ENCODE measurements at places on chromosomes 11 and 22.

DNA sequence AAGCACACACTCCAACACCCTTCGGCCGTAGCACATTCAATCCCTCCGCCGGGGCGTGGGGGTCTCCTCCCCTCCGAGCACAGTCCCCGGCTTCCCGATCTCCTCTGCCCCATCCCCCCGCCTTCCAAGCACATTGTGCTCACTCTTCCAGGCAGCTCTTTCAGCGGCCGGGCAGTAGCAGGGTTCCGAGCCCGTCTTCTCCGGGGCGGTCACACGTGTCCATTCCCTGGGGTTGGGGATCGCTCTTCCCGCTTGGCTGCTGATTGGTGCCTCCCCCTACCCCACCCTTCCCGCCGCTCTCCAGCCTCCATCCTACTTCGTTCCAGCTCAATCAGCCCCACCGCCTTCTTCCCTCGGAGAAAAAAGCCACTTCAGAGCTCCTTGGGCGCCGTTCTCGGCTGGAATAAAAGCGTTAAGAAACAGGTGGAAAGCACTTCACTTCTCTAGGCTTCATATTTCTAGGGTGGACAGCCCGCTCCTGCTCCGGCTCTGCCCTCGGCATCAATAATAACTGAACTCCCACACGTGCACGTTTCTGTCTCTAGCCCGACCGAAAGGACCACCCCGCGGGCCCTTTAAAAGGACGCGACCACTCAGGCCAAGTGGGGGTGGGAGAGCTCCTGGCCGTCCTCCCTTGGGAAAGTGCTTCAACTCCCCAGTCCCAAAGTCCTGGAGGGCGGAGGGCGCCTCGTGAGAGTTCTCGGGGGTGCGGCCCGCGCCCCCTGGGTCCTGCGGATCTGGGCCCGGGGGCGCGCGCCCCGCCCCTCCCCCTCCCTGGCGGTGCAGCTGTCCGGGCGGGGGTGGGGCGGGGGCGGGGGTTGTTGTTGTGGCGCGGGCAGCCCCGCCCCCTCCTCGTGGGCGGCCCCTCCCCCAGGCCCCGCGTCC is 464 bp upstream of the CECR2 start:
- DNase-seq, result peak; percentile 40

GRCh38 chr11:116467823-116468222 is 305.0 kb downstream of the BUD13 start:
- DNase-seq, result no peak

DNA sequence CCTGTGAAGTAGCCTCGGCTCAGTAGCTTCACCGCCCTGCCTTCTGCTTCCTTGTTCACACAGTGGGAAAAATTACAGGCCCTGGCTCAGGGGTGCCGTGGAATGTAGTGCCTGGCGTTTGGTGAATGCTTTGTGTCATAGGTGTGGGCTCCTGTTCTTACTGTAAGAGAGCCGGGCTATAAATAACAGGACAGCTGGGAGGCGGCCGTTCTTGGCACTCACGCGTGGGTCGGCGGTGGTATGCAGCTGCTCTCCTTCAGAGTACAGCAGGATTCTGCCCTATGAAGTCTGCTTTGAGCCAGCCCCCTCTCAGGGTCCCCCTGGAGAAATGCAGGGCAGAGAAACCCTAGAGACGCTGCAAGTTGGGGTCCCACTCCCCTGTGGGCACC is 84.2 kb downstream of the CTTN start:
- no peak for DNase-seq

DNA sequence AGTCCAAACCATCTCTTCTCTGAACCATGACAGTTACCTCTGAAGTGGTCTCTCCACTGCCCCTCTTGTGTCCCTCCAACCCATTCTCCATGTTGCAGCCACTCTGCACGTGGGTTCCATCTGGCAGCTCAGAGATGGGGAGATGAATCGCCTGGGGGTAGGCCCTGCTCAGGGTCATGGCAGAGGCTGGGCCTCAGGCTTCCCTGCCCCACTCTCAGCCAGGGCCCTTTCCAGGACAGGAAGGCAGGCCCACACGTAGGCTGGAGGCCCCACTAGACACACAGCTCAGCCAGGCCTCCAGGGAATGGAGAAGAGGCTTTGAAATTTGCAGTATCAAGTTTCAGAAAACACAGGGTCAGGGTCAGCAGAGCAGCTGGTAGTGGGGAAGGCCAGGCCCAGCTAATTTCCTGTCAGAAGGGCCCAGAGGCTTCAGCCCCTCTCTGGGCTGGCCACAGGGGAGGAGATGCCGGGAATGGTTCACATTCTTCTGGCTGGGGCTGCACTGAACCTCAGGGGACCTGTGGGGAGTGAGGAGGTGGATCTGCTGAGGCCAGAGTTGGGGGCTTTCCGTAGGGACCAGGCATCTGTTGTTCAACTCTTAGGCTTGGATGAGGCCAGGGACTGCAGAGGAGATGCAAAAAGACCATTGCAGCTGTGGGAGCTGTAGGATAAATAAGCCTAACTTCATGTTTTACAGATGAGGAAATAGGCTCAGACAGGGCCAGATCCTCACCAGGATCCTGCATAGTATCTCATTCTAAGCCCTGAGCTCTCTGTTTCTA is 101.6 kb downstream of the SWAP70 start:
- no peak for DNase-seq

GRCh38 chr11:63915961-63916836 is 765 bp downstream of the RCOR2 start:
- no peak for DNase-seq

DNA sequence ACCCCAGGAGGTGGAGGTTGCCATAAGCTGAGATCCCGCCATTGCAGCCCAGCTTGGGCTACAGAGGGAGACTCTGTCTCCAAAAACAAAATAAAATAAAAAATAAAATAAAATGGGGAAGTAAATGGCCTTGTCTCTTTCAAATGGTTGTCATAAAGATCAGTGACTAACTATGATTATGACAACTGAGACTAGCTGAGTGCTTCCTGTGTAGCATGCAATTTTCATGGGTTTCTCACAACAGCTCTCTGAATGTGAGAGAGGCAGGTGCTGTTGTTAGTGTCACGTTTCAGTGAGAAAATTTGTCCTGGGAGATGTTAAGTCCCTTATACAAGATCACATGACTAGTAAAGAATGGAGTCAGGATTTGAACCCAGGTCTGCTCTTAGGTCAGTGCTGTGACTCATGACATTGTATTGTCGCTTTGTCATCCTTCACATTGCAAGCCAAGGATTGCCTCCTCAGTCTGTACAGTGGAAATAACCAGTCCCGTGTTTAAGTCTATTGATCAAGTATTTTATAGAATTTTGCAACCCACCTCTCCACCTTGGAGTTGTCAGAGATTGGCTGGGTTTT is 163.3 kb upstream of the CCDC90B start:
- DNase-seq, result no peak
